T-helper 9 cell (primary cell): ENCODE measurements at places on chromosomes 3 and 15.

DNA sequence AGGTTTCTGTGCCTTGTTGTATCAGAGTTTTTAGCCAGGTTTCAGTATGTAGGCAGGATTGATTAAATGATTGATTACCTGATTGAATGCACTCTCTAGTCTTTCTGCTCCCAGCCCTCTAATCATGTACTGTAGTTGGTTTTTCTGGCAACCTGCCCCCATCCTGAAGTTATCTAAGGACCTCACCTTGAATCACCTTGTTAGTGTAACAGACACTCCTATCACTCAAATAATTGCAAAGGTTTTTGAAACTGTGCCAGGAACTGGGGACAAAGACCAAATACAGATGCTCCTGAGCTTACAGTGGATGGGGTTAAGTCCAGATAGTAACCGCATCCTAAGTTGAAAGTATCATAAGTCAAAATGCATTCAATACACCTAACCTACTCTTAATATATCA is 141.5 kb upstream of the EIF1B start:
- DNase-seq: no peak

DNA sequence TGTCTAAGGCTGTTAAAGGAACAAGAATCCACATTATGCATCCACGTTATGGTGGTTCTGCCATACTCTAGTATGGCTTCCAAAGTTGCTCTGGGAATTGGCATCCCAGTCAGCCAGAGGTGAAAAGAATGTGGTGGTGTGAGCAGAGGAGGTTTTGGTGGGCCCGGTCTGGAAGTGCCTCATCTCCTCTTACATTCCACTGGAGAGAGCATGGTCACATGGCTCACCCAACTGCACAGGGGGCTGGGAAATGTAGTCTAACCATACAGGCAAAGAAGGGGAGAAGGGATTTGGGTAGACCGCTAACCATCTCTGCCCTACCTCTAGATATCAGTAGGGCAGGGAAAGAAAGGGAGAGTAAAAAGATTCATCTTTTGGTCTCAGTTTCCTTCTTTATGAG is 3.2 kb upstream of the HEG1 start:
- no peak for DNase-seq

DNA sequence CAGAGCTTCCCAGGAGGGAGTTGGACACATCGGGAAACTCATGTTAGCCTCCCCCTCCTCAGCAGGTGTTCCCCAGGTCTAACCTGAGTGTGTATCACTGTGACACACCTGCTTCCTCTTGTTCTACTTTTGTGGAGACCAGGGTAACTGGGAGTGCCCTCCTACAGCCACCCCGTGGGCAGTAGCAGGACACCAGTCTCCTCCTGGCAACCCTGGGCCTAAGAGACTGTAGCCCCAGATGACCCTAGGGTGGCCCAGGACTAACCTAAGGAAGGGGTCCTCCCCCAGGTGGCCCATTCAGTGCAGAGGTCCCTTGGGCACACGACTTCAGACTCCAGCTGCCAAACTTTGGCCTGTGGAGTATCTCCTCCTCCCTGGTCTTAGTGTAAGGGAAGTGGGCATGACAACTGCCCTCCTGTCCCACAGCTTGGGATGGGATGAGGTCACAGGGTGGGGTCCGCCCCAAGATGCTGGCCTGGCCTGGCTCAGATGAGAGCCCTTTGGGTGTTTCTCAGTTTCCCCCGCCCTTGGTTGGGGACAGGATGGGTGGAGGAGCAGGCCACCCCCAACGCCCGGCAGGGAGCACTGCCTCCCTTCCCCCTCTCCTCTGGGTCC is 4.8 kb downstream of the CSK start:
- no peak for DNase-seq

DNA sequence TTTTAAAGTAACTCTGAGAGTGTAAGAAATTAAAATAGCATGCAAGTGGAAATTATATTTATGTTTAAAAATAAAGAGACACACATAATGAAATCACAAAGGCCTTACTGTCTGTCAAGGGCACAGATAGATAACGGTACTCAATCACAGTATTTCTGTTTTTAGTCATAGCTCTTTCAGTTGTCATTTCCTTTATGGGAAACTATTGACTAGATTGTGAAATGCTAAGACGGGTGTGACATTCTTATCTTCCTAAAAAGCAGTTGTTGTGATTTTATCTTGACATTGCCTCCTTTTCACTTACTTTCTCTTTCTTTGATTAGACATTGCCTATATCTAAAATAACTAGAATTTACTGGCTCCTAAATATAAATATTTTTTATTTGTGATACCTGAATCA is 100.1 kb upstream of the PLSCR5 start:
- no peak for DNase-seq

GRCh38 chr3:28575100-28575745 is 226.6 kb upstream of the AZI2 start:
- DNase-seq: no peak

DNA sequence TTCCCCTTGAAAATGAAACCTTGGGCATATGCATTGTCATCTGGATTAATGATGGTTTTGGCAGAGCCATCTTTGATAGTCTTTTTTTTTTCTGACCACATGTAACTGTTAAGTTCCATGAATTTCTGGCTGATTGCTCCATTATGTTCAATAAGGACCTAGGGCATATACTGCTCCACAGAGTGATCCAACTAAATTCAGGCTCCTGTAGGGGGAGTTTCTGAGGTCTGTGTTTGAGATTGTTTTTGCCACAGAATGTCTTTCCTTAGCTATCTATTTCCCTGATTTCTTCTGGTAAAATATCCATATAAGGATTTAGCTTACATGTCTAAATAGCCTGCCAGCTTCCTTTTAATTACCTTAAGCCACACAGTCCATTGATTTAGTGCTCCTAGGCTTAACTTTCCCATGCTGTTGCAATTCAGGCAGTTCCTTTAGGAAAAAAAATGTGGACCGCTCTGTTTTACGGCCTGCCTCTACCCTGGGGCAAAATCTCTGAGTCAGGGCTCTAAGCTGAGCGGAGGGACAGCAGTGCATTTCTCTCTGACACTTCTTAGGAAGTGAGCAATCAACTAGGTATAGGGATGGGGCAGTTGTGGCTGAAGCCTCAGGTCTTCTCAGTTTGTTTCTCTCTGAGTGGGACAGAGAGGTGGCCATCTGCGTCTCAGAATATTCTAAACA is 796.2 kb downstream of the NR2F2 start:
- no peak for DNase-seq

DNA sequence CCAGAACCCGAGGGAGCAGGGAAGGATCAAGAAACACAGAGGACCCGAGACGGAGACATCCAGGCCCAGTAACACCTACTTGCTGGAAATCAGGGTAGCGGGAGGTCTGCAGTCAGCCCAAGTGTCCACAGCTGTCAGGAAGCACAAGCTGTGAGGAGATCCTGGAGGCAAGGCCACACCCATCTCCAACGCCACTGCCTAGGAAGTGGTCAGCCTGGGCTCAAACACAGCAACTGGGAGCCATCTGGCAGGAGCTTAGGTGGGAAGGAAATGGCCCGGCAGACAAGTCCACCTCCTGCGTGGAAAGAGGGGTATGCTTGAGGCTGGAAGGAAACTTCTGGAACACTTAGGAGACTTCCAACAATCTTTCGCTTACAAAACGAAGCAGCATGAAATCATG is 407.1 kb downstream of the VPS13C start:
- no peak for DNase-seq

DNA sequence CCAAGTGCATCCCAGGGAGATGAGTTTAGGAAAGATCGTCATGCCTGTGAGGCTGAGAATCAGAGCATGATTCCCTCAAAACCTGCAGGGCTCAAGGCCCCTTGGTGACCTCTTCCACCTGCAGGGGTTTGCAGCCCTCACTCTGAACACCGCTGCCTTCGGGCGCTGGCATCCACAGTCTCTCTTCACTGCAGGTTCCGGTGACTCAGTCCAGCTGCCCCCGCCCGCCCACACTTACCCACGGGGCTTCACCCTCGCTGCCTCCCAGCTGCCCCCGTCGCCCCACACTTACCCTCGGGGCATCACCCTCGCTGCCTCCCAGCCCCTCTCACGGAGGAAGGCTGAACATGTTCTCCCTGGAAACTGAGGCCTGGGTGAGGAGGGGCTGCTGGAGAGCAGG is 277.1 kb downstream of the XXYLT1 start:
- no peak for DNase-seq

DNA sequence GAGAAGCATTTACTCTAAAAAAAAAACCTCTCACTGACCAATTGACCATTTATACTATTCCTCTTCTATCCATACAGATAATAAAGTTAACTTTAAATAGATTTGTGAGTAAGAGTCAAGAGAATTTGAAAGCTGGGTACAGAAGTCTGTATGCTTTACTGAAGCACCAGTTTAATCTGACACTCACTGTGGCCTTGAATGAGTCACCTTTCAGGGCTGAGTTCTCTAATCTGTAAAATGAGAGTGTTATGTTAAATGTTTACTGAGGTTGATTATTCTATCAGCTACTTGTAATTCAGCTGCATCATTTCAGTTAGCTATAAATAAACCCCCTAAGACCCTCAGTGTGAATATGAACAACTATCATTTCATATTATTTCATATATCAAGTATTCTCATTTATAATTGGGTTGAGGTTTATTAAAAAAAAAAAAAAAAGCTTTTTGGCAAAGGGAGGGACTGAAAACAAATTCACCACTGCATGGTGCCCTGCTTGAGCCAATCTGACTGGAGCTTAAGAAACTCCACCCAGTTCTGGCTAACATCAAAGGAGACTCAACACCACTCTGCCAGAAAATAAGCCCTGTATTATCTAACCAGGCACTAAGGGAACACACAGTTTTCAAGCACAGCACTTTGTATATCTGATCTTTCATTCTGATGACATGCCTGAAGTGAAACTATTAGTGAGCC is 2.8 kb downstream of the MAP4 start:
- no peak for DNase-seq

- no peak for DNase-seq
Measured at GRCh38 chr15:64314456-64314855, 41.5 kb downstream of the CSNK1G1 start.

GRCh38 chr3:191966556-191966955 is 505.6 kb downstream of the PYDC2 start:
- no peak for DNase-seq
